ENCODE measurements at places on chromosomes 16 and 17.
A peak's percentile ranks its signal among the peaks of the same experiment; 100 is the strongest.

DNA sequence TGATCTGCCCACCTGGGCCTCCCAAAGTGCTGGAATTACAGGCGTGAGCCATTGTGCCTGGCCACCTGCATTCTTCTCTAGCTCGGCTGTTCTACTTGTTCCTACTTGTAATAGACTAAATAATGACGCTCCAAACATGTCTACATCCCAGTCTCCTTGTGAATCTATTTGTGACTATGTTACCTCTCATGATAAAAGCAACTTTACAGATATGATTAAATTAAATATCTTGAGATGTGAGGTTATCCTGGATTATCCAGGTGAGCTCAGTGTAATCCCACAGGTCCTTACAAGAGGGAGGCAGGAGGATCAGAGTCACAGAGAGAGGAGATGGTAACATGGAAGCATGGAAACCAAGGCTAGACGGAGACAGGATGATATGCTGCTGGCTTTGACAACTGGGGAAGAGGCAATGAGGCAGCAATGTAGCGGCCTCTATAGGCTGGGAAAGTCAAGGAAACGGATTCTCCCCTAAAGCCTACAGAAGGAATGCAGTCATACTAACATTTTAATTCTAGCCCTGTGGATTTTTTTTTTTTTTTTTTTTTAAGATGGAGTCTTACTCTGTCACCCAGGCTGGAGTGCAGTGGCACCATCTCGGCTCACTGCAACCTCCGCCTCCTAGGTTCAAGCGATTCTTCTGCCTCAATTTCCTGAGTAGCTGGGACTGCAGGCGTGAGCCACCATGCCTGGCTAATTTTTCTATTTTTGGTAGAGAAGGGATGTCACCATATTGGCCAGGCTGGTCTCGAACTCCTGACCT, 5.0 kb upstream of the LASP1 start:
- peaks cover 20% of the 10 kb centered on the region for H3K4me1 ChIP-seq
- no peak for DNase-seq
- no peaks in the 10 kb centered on the region for H3K36me3 ChIP-seq
- H3K27me3 ChIP-seq = no peaks in the 10 kb centered on the region

GRCh38 chr16:88076211-88076931, 125.1 kb downstream of the BANP start:
- peaks cover 38% of the 10 kb centered on the region for H3K36me3 ChIP-seq
- H3K27me3 ChIP-seq = no peaks in the 10 kb centered on the region
- no peaks in the 10 kb centered on the region for H3K4me1 ChIP-seq
- DNase-seq = no peak

DNA sequence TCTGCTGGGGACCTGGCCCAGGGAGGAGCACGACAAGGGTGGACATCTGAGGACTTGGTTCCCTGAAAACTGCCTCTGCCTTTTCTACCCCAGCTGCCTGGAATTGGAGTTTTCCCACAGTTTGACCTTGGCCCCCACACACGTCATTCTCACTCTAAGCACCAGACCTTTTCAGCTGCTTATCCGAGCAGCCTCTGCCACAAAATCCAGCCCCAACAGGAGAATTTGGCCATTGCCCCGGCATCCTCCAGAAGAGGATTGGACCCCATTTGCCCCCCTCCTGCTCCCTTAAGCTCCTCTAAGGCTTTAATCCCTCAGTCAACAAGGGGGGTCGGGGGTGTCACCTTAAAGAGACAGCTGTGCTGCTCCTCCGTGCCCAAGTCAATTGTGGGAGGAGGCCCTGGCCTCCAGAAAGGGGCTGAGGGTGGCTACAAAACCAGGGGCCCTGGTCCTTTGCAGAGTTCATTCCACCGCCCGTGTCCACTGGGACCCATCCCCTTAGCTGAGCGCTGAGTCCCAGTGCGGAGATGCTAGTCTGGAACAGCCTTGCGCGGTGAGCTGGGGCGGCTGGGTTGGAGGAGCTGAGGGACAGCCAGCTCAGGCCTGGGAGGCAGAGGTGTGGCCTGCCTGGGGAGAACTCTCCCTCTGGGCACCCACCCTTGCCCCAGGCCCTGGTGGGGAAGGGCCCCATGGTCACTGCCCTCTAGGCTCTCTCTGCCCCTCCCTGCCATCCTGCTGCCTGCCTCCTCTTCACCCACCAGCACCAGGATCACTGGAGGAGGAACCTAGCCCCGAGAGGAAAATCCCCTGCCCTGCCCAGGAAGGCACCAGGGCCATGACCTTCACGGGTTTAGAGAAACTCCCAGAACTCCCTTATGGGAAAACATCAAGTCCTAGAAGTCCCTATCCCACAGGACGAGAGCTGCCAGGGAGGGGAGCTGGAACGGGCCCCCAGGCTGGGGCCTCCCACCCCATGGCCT, 18.8 kb downstream of the TTYH2 start:
- peaks cover 7% of the 10 kb centered on the region for H3K4me1 ChIP-seq
- H3K4me3 ChIP-seq = no peak overlapping the region
- H3K27ac ChIP-seq = no peak overlapping the region
- H3K36me3 ChIP-seq = peaks cover 25% of the 10 kb centered on the region

DNA sequence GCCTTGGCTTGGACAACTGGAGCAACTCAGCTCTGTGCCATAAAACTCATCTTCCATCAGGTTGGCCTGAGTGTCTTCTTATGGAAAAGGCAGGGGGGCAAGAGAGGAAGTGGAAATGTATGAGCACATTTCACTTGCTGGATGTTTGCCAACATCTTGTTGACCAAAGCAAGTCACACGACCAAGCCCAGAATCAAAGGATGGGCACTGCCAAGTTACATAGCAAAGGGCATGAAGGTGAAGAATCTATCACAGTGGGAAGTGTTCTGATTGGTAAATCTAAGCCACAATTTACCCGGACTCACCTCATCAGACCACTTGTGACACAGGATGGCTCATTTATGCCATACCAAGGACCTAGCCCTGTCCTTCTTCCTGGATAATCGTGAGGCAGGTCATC, 310.5 kb upstream of the IRX5 start:
- no peak for DNase-seq
- no peaks in the 10 kb centered on the region for H3K4me1 ChIP-seq
- no peaks in the 10 kb centered on the region for H3K36me3 ChIP-seq
- H3K27ac ChIP-seq = no peak overlapping the region
- no peak overlapping the region for H3K4me3 ChIP-seq

- no peak for DNase-seq
- peaks cover 9% of the 10 kb centered on the region for H3K27me3 ChIP-seq
- no peak overlapping the region for H3K4me3 ChIP-seq
- H3K4me1 ChIP-seq = no peaks in the 10 kb centered on the region
- peaks cover 4% of the 10 kb centered on the region for H3K36me3 ChIP-seq
Observed at GRCh38 chr17:46972346-46972745, 6.7 kb downstream of the RPRML start.

- H3K27me3 ChIP-seq = no peaks in the 10 kb centered on the region
- H3K27ac ChIP-seq = no peak overlapping the region
- peaks cover 37% of the 10 kb centered on the region for H3K36me3 ChIP-seq
- H3K4me1 ChIP-seq = peaks cover 29% of the 10 kb centered on the region
- no peak overlapping the region for H3K4me3 ChIP-seq
Observed at GRCh38 chr17:19022747-19023146, 18.2 kb upstream of the FAM83G start.

DNA sequence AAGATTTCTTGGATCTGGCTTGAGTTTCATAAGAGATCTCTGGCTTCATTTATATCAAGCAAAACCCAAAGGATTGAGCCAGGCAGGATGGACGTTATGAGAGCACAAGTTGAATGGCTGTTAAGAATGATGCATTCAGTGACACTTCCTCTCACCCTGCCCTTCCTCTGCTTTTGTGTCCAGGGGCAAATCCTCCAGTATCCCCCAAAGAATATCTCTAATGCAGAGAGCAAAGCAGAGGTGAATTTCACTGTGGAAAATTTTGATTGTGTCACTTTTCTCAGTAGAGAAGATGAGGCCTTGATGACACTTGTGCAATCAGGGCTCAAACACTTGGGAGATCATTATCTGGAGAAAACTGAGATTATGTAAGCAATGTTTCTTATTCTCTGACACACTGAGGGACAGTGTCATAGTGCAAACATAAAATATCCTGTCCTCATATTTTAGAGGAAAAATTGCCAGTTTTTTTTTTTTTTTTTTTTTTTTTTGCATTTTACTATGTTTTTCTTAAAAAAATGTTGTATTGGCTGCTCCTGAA, 25.3 kb downstream of the MARCHF10 start:
- H3K27me3 ChIP-seq = peaks cover 3% of the 10 kb centered on the region
- H3K27ac ChIP-seq = no peak overlapping the region
- no peak overlapping the region for H3K4me3 ChIP-seq
- no peaks in the 10 kb centered on the region for H3K36me3 ChIP-seq
- no peak for DNase-seq

- DNase-seq = no peak
- H3K36me3 ChIP-seq = no peaks in the 10 kb centered on the region
- H3K27ac ChIP-seq = no peak overlapping the region
- no peak overlapping the region for H3K4me3 ChIP-seq
- no peaks in the 10 kb centered on the region for H3K27me3 ChIP-seq
- no peaks in the 10 kb centered on the region for H3K4me1 ChIP-seq
Observed at GRCh38 chr16:17964196-17964595, 372.3 kb downstream of the NPIPA8 start.

DNA sequence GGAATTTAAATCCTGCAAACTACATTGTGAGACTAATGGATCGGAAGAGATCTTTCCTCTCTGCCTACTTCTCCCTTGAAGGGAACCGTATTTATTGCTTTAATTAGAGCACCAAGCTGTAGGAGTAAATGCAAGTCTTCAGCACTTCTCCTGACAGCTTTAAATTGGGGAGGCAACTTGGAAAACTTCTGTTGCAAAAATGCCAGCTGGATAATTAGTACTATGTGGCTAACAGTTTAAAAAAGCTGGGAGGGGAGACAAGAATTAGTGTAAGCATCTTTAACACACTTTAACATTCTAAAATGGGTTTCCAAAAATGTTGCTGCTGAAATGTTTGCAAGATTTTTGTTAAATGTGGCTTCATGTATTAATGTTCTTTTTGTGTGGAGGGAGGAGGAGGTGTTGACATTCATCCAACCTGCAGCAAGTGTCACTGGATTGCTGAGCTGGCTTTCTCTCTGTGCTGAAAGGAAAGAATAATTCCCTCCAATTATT, 108.5 kb downstream of the PCTP start:
- no peaks in the 10 kb centered on the region for H3K4me1 ChIP-seq
- no peak overlapping the region for H3K27ac ChIP-seq
- no peaks in the 10 kb centered on the region for H3K27me3 ChIP-seq
- H3K36me3 ChIP-seq = no peaks in the 10 kb centered on the region

GRCh38 chr17:57995076-57995956, 7.3 kb upstream of the VEZF1 start:
- peak overlapping the region; percentile 12 for H3K27ac ChIP-seq
- DNase-seq = peak; percentile 37
- peaks cover 15% of the 10 kb centered on the region for H3K4me1 ChIP-seq
- peaks cover 5% of the 10 kb centered on the region for H3K36me3 ChIP-seq

Data from CD4-positive, alpha-beta T cell (primary cell).